ENCODE measurements at places on chromosomes 16 and 17.

DNA sequence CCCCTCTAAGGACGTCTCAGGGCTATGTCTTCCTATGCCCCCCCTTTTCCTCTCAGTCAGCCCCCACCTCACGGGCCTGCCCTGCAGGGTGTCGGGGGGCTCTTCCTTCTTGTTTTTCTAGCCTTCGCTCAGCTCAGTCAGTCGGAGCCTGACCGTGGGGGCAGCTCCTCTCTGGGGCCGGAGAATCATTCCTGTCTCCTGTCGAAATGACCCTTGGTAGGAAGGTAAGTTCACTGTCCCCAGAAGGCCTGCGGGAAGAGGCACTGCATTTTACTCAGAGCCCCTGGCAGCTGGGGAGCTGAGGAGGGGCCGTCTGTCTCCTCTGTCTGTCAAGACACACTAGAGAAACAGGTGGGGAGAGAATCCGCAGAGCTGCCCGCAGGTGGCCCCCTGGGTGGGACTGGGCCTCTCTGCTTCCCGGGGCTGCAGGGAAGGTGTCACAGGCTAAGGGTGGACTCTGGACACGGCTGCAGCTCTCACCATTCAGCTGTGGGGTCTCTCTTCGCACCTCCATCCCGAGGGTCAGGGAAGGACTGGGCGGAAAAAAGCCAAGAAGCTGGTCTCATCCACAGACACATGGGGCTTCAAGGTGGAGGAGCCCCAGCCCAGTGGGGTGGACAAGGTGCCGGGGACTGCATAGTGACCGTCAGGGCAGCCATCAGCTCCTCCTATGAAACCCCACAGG lies 112.8 kb upstream of the TNRC6C start:
- DNase-seq: no peak

- no peak for DNase-seq
Measured at GRCh38 chr16:75176926-75177325, 28.6 kb downstream of the ZFP1 start.

DNA sequence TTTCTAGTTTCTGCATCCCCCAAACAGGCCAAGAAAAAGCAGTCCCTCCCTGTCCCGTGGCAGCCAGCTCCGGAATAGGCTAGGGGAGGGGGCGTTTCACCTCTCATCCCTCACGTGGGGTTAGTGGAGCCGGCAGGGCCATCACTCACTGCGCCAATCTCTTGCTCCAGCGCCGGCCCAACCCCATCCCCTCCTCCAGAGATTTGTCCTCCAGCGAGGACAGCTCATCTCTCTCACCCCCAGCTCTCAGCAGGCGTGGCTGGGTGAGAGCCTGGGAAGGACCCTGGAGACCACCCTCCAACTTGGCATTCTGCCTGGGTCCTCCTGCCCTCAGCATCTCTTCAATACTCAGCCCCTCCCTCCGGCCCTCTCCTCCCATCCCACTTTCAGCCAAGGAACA lies 74.1 kb downstream of the TMEM132E start:
- DNase-seq: no peak

DNA sequence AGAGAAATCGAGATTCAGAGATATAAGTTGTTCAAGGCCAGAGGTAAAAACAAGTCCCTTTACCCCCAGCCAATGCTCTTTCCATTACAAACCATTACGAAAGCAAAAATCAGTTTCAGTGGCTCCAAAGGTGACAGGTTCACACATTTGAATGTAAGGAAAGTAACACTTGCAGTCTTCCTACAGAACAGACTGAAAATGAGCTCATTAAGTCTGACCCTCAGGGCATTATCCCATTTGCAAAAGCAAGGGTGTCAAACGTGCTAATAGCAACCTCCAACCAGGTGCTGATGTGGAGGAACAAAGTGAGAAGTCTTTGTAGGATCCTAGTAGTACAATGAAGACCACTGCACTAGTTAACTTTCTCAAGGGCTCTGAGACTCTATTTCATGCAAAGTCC lies 65.2 kb downstream of the XPO6 start:
- DNase-seq: no peak

- DNase-seq: no peak
Measured at GRCh38 chr17:40345994-40346764, 18.4 kb downstream of the GJD3 start.

DNA sequence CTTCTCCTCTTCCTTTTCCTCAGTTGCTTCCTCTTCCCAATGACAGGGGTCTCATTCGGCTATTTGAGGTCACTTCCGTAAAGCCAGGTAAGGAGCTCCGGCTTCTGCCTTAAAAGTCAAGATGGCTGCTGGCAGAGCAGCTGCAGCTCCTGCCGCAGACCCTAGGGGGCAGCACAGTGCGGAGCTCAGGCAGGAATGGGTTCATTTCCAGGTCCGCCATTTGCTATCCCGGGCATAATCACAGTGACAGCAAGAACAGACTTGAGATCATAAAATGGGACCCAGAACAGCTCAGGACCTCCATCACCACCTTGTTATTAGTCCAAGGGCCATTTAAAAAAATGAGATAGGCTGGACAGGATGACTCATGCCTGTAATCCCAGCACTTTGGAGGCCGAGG lies 199.5 kb downstream of the ZNF18 start:
- DNase-seq: no peak

DNA sequence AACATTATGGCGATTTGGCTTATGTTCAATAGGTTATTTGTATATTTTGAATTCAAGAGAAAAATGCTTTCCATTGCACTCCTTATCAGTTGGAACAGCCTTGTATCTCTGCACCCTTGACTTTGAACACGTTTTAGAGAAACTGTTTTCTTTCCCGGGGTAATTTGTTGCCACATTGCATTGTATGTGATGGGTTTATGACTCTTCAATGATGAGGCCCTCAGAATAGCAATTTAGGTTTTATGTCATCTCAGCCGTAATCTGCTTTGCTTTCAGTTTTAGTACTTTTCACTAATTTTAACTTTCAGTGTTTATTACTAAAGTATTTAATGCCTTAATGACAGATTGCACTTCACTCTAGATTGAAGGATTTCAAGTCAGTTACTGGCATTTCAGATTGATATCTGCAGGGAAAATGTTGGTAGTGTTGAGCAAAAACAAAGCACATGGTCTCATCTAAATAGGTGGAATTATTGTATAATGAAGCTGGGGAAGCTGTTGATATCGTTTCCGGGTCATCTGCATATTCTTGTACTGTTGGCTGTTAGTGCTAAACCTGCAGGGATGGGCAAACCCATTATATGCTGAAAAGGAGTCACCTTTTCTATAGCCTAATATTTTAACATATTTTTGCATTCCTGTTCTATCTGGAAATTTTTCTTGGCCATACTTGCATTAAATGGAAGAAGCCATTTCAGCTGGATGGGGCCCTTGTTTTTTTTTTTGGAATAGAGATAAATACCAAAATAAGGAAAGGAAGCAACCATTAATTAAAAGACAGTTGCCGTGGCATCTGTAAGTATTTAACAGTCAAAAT lies 2.0 kb downstream of the LUC7L3 start:
- no peak for DNase-seq

- DNase-seq: no peak
Measured at GRCh38 chr16:84754353-84754856, 54.6 kb downstream of the USP10 start.

DNA sequence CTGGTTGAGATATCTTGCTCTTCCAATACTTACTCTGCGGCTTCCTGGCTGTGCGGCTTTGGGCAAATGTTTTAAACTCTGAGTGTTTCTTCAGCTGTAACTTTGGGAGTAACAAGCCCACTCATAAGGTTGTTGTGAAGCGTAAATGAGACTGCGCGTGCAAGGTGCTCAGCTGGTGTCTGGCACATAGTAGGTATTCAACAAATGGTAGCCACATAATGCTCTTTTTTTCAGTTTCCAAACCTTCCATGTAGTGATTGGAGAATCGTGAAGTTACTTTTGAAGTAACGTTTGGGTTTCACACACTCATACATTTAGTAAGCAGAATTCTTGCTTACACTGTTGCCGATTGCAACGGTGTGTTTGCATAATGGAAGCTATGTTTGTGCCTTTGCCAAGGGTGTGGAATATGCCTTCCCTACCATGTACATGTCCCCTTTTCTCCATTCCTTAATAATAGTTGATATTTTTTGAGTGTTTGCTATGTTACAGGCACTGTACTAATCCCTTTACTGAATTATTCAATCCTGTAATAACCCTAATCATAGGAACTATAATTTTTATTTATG lies 829 bp downstream of the DHRS7B start:
- no peak for DNase-seq

DNA sequence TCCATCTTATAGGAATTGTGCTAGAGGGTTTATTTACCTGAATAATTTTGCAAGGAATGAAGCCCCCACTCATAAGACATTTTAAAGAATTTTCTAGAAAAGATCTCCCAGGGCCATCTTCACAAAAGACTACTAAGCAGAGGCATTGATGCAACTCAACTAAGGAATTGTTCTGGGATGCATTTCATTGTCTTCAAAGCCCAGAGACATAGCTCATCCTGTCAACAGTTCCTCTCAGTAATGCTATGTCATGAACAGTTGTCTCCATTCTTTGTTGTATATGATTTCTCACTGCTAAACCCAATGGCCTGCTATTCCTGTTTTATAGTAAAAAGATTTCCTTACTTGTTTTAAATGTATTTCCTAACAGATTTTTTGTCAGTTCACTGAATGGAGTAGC lies 136.8 kb upstream of the RBL2 start:
- DNase-seq: no peak

- no peak for DNase-seq
Measured at GRCh38 chr16:83420206-83420760, 387.5 kb upstream of the HSBP1 start.

Data from suprapubic skin (tissue), 4 donors.